ENCODE measurements at places on chromosomes 6 and 20. TPM values are rescaled to one million over a fixed set of nuclear protein-coding genes. Genes with fewer than 3 reads are reported as not detected.

DNA sequence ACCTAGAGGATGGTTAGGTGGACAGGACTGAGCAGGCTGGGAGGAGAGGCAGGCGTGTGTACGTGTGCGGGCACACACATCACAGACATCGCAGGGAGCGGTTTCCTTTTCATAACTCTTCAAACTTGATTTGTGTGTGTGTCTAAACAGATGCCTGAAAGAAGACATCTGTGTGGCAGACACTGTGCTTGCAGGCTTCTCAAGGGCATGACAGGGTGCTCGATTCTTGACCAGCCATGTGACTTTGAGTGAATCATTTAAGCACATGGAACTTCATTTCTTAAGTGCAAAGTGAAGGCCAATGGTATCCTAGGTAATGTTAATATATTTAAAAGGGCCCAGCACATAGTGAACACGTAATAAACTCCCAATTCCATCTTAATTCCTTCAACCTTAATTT lies 186.5 kb downstream of the SCP2D1 start:
- no peaks in the 10 kb centered on the region for H3K36me3 ChIP-seq
- no peak for DNase-seq
- no peak overlapping the region for H3K27ac ChIP-seq
- no peaks in the 10 kb centered on the region for H3K4me1 ChIP-seq
- H3K4me3 ChIP-seq = no peak overlapping the region
- H3K27me3 ChIP-seq = no peaks in the 10 kb centered on the region

DNA sequence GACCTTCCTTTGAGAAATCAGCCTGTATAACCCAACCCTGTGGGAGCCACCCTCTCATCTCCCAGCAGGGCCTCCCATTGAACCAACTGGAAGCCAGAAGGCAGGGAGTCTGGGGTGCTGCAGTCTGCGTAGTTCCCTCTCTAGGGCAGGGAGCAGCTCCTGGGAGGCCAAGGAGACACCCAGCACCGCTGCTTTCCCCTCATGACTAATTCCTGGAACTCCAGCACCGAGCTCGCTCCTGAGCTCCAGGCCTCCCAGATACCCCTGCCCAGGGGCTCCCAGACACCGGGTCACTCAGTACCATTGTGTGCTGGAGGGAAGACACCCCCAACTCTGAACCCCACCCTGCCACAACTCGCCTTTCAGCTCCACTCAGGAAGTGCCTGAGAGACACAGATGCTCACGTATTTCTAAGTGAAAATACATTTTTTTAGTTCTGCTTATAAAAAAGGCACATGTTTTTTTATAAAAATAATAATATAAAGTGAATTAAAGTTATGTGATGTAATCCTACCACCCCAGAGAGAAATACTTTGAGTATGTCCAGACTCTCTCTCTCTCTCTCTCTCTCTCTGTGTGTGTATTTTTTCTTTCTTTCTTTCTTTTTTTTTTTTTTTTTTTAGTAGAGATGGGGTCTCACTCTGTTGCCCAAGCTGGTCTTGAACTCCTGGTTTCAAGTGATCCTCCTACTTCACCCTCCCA lies 17.5 kb downstream of the PIM1 start:
- DNase-seq = peak; percentile 28
- peak overlapping the region; percentile 34 for H3K4me3 ChIP-seq
- peak overlapping the region; percentile 78 for H3K27ac ChIP-seq
- H3K36me3 ChIP-seq = no peaks in the 10 kb centered on the region

DNA sequence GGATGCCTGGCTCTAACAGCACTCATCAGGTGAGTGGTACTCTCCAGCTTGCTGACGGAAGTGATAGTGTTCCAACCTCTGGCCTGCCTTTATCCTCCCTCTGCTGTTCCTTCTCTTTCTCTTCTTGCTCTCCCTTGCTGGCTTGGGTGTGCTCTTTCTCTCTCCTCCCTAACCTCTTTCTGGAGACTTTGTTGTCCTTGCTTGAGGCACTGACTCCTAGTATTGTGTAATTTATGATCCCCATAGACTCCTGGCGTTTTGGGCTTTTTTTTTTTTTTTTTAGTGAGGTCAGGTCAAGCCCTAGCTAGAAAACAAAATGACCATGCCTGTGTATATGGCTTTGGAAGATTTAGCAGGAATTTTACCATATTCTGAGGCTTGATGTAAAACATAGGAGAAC lies 84.7 kb upstream of the MRAP2 start:
- no peak overlapping the region for H3K4me3 ChIP-seq
- H3K4me1 ChIP-seq = no peaks in the 10 kb centered on the region
- no peak for DNase-seq

DNA sequence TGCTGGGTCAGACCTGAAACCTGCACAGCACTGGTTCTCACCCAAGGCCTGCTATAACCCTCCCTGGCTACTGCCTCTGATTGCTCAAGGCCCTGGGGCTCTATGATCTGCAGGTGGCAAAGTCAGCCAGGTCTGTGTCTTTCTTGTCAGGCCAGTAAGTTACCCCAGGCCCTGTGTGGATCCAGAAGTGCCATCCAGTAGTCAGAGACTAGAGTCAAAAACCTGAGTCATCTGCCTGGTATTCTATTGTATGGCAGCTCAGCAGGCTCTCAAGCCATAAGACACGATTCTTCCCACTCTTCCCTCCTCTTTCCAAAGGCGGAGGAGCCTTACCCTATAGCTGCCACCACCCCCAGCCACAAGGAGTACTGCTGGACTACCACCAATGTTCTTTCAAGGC lies 593.0 kb downstream of the FRK start:
- no peak overlapping the region for H3K27ac ChIP-seq
- H3K4me1 ChIP-seq = no peaks in the 10 kb centered on the region
- no peaks in the 10 kb centered on the region for H3K27me3 ChIP-seq
- no peak overlapping the region for H3K4me3 ChIP-seq

DNA sequence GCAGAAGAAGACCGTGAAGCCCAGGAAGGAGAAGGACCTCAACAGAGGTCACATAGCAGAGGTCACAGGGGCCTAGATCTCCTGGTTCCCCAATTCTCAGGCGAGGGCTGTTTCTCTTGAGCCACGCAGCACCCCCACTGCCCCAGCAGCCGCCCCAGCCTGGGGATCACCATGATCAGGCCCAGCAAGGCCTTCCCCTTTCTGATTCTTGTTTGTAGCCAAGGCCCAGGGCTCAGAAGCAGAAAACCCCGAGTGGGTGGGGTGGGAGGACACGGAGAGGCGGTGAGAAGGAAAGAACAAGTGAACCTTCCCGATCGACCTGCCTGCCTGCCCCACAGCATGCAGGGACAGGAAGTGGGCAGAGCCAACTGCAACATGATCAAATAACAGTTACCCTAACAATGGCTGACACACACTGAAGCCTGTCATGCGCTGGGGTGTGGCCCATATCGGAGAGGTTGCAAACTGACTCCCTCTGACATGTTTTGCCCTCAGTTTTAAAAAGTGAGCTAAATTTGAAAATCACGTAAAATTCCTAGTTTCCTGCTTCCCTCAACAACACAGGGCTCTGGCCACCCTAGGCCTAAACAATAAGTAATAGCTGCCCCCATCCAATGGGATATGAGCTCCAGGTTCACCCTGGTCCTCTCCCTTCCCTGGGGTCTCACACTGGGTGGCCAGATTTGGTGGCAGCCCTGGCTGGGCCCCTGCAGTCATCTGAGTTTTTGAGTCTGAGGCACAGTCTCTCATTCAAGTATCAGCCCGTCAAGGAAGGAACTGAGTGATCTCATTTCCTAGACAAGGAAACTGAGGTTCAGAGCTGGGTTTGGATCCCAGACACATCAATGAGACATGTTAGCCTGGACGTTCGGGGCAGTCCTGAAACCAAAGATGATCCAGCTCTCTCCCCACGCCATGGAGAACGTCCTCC lies 6.5 kb downstream of the PEDS1 start:
- peak overlapping the region; percentile 66 for H3K27ac ChIP-seq
- no peaks in the 10 kb centered on the region for H3K27me3 ChIP-seq
- H3K36me3 ChIP-seq = peaks cover 12% of the 10 kb centered on the region
- H3K4me3 ChIP-seq = peak overlapping the region; percentile 60

DNA sequence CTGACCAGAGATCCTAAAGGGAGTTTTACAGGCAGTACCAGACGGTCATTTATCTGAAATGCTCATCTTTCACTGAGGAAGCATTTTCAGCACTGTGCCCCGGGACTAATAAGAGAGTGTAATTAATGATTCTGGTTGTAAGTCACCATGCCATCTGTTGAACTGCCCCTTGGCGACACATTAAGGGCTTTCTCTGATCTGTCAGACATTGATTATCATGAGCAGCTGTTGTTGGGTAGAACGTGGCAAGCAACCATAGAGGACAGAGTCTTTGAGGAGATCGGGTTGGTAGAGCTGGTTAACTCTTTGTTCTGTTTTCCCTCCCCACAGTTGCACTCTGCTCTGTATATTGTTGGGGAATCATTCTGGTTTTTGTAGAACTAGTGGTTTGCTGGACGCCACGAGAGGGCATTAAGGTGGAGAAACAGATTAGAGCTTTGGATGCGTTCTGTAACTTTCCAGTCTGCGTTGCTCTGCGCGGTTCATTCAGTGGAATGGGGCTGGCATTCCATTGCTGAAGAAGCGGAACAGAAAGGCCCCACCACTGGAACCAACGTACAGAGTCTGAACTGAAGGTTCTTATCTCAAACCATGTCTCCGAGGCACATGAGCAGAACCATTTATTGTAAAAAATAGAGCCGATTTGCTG lies 34.3 kb downstream of the RPRD1B start:
- no peaks in the 10 kb centered on the region for H3K4me1 ChIP-seq
- H3K27me3 ChIP-seq = no peaks in the 10 kb centered on the region
- peaks cover 41% of the 10 kb centered on the region for H3K36me3 ChIP-seq
- H3K27ac ChIP-seq = no peak overlapping the region
- no peak overlapping the region for H3K4me3 ChIP-seq

GRCh38 chr6:153028963-153029362 lies 26.5 kb upstream of the MTRF1L start:
- DNase-seq = no peak
- H3K27me3 ChIP-seq = no peaks in the 10 kb centered on the region
- no peaks in the 10 kb centered on the region for H3K4me1 ChIP-seq
- no peaks in the 10 kb centered on the region for H3K36me3 ChIP-seq
- no peak overlapping the region for H3K4me3 ChIP-seq

Gene CST4
- not detected for polyA plus RNA-seq

Gene SLC17A3
- not detected for polyA plus RNA-seq

Gene TMEM30A
- 56.3 TPM for polyA plus RNA-seq

Gene SCRT2
- polyA plus RNA-seq = not detected

Gene HELZ2
- polyA plus RNA-seq = 9.8 TPM

Gene EFCAB8
- polyA plus RNA-seq = not detected

Data from CD8-positive, alpha-beta memory T cell (primary cell).